ENCODE measurements at places on chromosomes 1 and 21. TPM values are rescaled to one million over a fixed set of nuclear protein-coding genes. Genes with fewer than 3 reads are reported as not detected.

- DNase-seq, result no peak
These were observed 5.1 kb upstream of the UTP25 start for GRCh38 chr1:209822706-209823105.

SRRM1 gene
- total RNA-seq, result 126 TPM

NGF gene
- total RNA-seq, result not detected

DNA sequence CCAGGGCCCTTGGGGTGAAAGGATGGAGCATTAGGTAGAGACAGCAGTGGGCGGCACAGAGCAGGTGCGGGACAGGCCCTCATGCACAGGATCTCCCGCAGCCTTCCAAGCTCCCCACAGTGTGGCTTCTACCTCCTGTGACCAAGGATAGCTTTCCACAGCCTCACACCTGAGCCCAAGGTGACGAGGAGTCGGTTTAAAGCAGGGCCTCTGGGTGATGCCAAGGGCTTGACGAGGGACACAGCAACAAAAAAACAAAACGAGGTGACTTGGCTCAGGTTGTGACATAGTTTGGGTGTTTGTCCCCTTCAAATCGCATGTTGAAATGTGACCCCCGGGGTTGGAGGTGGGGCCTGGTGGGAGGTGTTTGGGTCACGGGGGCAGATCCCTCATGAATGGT is 15.3 kb downstream of the RSPH1 start:
- no peak for DNase-seq

KCNA2 gene
- 0.11 TPM for total RNA-seq

RIPK4 gene
- 25.4 TPM for total RNA-seq

ADAMTS1 gene
- total RNA-seq, result not detected

CELA2B gene
- total RNA-seq, result not detected

- DNase-seq, result no peak
These were observed 401.2 kb downstream of the MATN1 start for GRCh38 chr1:30321996-30322858.

DNA sequence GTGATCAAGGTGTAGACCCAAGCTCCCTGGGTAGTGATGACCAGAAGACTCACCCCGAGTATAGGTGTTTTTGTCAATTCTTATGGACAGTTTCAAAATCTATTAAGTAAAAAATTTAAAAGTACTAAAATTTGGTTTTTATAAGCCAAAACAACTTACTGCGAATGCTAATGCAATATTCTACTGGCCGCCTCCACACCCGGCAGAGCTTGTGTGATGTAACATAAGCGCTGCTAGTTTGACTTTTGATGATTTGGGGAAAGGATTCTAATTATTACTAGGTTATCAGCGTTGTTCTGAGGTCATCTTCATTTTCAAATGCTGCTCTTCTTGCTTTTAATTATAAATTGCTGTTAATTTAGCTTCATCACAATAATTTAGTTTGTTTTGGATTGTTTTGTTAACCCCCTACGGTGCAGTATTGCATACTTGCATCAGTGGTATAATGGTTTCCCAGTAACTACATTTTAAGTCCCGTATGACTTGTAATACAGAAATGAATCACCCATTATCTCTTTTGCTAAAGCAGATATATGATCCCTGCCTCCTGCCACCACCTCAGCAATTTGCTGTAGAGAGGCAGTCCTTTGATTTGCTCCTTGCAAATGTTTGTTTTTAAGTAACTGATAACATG is 178.0 kb downstream of the SDCCAG8 start:
- no peak for DNase-seq

OR10J5 gene
- not detected for total RNA-seq

AADACL3 gene
- total RNA-seq, result not detected

FAAH gene
- total RNA-seq, result 30.9 TPM

LPAR3 gene
- not detected for total RNA-seq

DNA sequence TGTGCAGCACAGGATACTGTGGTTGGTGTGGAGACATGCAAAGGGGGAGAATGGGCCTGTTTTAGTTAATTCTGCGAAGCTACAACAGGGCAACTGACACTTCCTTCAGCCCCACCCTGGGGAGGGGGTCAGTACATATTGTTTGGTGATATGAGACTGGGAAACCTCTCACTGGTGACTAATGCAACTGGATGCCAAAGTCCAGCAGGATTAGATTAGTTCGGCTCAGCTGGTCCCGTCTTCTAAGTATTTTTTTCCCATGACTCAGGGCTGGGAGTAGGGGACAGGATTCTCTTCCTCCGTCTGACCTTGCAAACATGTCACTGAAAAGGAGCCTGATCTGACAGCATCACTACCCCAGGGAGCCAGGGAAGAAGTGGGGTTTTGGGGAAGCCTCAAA is 43.0 kb downstream of the PLXNA2 start:
- DNase-seq, result peak; percentile 81

DNA sequence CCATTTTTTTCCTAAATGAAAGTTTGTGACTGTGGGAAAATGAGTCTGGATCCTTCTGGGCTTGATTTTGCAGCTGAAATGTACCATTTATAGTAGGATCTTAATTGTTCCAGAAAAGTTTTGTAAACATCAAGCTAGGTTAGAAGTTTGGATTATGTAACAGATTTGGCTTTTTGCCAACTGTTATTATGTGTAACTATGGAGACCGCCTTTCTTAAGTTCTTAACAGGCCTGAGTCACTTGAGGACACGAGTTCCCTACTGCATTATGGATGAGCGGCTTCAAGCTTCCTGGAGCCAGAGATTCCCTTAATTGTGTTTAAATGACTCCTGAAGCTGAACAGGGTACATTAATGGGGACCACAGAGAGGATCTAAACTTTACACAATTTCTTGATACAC is 22.2 kb downstream of the SLC25A33 start:
- DNase-seq, result no peak

MLLT11 gene
- 0.95 TPM for total RNA-seq

- DNase-seq, result no peak
These were observed 105.2 kb downstream of the TSEN15 start for GRCh38 chr1:184156521-184157393.

OR10Z1 gene
- not detected for total RNA-seq

PAPPA2 gene
- 0.02 TPM for total RNA-seq

- no peak for DNase-seq
These were observed 27.7 kb downstream of the FMO2 start for GRCh38 chr1:171212607-171213351.

TMEM54 gene
- 50.1 TPM for total RNA-seq

DNA sequence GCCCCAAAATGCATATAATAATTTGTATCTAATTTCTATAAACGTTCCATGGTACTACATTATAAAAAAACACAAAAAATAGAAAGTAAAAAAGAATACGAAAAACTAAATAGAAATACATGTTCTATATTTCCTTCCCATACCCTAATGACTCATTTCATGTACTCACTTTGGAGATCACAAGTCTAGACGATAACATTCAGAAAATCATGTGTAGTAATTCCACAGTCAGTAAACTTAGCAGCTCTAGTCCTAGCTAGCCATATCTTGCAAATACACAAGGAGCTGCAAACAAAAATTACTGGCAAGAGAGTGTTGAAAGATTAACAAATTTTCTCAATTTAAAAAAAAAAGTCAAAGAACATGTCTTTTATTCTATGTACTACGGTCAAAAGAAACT is 1.4 kb downstream of the GOLPH3L start:
- no peak for DNase-seq

DNA sequence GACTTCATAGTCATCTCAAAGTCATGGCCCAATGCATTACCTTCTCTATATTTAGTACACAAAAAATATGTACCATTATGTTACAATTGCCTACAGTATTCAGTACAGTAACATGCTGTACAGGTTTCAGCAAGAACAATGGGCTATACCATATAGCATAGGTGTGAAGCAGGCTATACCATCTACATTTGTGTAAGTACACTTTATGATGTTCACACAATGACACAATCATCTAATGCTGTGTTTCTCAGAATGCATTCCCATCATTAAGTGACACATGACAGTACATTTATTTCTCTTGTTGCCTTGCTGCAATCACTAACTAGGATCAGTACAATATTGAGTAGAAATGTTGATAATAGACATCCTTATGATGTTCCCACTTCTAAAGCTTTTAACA is 46.5 kb upstream of the NFIA start:
- no peak for DNase-seq

- DNase-seq, result no peak
These were observed 22.6 kb downstream of the RNU1-3 start for GRCh38 chr1:16644193-16644481.

- DNase-seq, result no peak
These were observed 528.6 kb downstream of the NEGR1 start for GRCh38 chr1:71753746-71754145.

DNA sequence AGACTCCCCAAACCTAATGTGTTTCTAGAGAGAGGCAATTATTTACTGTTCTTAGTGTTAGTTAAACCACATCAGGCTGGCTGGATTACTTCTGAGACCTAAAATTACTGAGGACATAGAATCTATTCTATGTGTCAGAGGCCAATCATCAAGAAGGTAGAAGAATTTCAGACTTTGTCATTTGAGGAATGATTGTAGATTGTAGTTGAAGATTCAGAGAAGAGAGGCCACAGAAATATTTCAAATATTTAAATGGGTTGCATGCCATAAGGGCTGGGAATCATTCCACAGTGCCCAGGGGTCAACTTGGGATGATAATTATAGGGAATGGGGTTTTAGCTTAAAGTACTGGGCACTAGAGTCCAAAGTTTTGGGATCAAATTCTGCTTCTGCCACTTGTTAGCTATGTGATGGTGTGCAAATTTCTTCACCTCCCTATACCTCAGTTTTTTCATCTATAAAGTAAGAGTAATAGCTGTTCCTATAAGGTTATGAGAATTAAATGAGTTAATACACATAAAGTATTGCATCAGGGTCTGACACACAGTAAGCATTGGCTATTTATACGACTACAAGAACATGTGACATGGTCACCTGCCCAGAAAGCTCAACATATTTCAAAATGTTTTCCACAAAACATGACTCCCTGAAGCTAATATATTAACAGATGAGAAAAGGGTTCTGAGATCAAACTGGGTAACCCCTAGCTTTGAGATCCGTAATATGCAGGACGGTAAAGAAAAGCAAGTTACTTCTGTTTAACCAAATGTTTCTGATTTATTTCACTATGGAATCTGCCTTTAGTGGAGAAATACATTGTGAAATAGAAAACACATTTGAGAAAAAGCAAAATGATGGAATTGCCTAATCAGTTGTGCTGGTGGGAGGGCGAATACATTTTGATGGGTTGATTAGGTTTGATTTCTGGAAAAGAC is 69.7 kb upstream of the SPAG17 start:
- DNase-seq, result no peak

GRCh38 chr1:54273795-54274163 is 73.8 kb downstream of the MRPL37 start:
- DNase-seq, result no peak

- DNase-seq, result peak; percentile 70
These were observed 5.1 kb downstream of the TLCD4 start for GRCh38 chr1:95122151-95122697.

- no peak for DNase-seq
These were observed 533.3 kb downstream of the OMA1 start for GRCh38 chr1:58013237-58013636.

PAX7 gene
- total RNA-seq, result not detected

AIRE gene
- total RNA-seq, result not detected

DNA sequence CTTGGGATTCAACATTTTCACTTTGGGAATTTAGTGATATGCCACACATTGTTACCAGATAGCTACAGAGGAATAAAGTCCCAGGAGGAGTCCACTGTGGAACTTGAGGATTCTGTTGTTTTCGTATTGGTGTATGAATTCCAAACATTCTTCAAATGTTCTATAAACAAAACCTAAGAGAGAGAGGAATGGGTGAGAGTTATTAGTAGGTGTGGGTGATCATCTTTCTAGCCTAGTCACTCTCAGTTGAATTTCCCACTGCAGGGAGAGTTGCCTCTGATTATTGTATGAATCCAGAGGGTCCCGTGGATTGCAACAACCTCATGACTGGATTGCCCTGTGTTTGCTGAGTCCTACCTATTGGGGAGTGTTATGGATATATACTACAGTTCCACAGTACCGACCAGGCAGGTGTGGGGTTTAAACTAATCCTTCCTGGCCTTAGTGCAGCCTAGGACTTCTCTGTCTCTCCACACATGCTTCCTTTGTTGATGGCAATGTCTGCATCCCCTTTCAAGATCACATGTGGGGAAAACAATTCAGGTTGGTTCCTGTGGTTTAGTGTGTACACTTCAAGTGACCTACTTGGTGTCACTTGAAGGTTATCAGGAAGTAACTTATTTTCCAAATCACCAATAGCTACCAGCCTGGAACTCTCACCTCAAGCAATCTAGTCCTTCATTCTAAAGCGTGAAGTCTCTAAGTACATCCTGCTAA is 91.8 kb downstream of the ADCY10 start:
- no peak for DNase-seq

DNA sequence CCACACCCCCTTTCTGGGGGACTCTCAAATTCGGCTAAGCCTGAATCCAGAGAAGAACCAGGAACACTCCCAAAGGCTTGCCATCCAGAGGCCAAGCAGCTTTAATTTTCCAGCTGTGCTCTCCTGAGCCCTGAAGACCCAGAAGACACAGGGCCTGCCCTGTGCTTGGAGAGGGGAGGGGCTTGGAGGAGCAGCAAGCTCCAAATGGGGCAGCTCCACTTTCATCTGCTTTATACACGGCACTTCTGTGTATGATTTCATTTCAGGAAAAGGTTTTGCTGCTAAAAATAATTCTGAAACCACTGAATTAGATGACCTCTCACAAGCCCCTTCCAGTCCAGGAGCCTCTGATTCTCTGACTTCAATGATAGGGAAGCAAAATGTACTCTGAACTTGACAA is 39.2 kb upstream of the CTTNBP2NL start:
- no peak for DNase-seq

DNA sequence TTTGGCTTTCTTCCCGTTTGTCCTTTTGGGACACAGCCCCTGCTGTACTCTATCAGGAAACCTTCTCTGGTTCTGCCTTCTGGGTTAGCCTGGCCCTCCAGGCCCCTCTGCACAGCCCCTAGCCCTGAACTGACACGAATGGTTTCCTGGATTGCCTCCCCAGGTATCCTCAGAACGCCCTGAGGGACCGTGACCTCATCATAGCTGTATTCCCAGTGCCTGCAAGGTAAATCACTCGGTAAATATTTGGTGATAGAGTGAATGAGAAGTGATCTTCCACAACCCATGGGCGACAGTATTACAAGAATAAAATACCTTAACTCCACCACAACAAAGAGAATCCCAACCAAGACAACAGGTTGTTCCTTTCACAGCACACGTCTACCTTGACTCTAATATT is 637.2 kb downstream of the SMYD3 start:
- DNase-seq, result peak; percentile 38

DNA sequence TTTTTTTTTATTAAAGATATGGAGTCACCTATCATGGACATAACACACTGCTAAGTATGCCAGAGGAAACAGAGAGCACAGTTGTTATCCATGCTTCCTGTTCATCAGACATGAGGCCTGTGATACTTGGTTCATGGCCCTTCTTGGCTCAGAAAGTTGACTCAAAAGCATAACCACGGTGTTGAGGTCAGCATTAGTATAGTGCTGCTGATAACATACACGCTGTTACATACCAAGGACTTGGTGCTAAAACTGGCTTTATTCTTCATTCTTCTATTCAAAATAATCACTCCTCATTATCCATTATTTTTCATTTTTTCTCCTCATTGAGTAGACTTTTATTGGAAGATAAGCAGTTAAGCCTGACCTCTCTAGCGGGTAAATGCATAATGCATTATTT is 464.1 kb downstream of the ADGRL2 start:
- no peak for DNase-seq

- DNase-seq, result peak; percentile 3
These were observed 58.4 kb downstream of the KLHDC7A start for GRCh38 chr1:18539171-18539570.

NR1I3 gene
- not detected for total RNA-seq

KRTAP12-3 gene
- total RNA-seq, result not detected

PLA2G2C gene
- total RNA-seq, result not detected
